ENCODE measurements at places on chromosomes 4 and X.

GRCh38 chr4:100288811-100289529, 98.7 kb upstream of the DDIT4L start:
- DNase-seq = no peak

DNA sequence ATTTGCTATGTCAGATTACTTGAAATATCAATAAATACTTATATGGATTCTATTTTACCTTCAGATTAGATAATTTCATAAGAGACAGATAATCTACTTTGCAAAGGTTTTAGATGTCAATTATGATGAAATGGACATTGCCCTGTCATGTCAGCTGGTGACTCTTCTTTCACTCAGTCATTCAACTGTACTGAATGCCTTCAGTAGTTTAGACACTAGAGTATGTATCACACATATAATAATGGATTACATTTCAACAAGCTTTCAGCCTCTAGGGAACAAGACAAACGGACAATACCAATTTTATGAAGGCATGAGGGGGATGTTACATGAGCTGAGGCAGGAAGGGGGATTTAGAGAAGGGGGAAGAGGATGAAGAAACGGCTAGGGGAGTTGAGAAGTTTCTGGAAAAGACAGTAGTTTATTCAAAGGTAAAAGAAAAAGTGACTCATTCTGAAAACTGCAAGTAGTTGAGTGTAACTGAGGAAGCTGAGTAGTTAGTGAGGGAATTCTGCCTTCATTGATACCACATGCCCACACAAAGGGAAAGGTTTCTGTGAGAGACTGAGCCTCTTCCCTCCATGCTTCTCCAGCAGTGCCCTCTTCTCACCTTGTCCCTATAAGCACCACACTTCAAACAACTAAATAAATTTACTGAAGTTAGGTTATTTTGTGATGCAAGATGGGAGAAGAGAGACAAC, 25.7 kb downstream of the SLC9B2 start:
- DNase-seq = no peak

DNA sequence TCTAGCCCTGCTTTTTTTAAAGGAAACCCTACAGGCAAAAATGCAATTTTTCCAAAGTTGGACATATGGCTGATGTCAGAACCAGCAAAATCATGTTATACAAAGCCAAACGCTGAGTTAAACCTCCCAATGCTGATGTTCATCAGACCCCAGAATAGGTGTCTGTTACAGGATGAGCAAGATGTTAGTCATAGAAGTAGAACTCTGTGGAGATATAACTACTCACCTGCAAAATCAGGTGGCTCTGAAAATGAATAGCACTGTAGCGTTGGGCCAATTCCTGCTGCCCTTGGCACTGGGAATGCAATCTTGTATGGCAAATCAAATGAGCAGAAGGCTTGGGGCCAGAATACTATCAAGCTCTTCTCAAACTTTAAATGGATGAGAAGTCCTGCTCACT, 634.1 kb downstream of the RPA4 start:
- DNase-seq = no peak

- DNase-seq = no peak
Measured at GRCh38 chr4:176432811-176433540, 113.2 kb downstream of the SPCS3 start.

- DNase-seq = no peak
Measured at GRCh38 chr4:169014586-169014985, 4.5 kb upstream of the CBR4 start.
